ENCODE measurements at places on chromosomes 2 and 18.

DNA sequence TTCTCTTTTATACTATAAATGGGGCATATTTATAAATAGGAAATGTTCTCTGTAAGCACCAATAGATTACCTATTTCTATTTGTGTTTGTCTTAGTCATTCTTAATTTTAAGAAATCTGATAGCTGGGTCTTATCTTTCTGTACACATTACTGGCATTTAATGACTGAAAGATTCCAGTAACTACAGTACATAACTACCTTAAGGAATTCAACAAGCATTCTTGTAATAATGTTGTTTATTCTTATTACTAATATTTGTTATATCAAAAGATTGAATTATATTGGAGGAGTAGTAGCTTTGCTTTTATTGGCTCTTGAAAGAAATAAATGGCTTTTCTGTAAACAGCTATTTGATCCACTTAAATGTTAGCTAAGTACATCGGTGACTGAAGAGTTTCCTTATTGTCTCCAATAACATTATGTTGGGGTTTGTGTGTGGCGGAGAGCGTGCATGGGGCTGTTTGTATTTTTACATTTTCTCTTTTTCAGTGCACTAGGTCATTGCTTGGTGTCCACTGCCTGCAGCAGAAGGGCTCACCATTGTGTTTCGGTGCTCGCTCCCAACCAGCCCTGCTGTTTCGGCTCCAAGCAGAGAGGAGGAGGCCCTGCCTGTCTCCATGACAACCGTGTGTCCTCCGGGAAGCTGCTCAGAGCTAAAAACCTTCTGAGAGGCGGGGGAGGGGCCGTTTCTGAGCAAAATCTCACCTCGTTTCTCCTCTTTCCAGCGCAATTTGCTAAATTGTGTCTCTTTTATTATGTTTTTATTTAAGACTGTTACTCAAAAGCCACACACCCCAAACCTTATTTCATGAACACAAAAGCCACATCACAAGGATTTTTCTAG, 112.5 kb upstream of the SLC38A11 start:
- no peak for DNase-seq

DNA sequence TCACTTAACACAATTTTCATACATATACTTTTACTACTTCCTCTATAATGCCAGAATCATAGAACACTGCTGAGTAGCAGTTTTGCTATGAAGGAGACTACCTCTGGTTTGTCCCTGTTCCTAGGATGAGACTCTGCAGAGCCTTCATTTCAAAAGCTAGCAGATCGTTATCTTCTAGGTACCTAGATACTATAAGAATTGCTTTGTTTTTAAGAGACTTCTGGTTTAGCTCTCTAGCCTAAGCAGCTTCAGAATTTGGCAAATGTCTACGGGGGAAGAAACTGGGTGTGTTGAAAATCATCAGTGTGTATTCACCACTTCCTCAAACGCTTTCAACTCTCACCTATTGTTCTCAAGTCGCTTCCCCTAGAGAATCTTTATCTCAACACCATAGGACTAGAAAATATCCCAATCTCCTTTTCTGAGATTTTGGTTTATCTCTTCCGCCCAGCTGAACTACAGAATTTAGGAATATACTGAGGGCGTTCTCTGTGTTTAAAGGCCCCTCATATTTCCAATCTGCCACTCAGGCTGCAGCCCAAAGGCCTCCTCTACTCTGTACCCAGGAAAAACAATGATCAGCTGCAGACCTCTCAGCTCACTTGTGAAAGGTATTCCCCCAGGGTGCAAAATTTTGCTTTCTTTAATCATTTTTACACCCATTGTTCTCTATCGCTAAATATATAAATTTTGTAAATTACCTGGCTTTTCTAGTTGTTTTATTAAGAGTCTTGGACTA, 28.7 kb downstream of the SMAD2 start:
- DNase-seq: no peak

- no peak for DNase-seq
These were observed 14.2 kb downstream of the HPCAL1 start for GRCh38 chr2:10316860-10317259.

GRCh38 chr18:46719388-46719787, 37.5 kb downstream of the ST8SIA5 start:
- no peak for DNase-seq

DNA sequence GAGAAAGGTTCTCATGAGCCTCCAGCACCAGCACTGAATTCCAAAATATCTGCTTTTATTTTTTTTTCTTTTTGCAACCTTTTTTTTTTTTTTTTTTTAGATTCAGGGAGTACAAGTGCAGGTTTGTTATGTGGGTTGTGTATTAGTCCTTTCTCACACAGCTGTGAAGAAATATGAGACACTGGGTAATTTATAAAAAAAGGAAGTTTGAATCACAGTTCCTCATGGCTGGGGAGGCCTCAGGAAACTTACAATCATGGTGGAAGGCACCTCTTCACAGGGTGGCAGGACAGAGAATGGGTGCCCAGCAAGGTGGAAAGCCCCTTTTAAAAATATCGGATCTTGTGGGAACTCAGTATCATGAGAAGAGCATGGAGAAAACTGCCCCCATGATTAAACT, 7.9 kb upstream of the TMX3 start:
- no peak for DNase-seq

GRCh38 chr2:105786231-105787230, 41.8 kb downstream of the NCK2 start:
- no peak for DNase-seq

DNA sequence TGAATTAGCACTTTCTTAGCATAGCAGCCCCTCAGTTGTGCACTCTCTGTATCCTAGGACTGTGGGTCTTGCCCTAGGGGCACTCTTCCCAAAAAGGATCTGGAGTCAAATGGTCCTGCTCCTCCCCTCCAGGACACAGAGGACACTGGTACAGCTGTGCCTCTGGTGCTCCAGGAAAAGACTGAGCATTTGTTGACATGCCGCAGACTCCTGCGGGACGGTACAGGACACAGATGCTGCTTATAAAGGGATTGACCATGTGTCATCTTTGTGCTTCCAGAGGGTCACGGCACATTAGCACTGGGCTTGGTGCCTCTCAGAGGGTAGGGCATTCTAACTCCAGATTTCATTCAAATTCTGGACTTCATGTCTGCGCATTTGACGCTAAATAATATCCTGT, 110.5 kb downstream of the KLF7 start:
- DNase-seq: no peak

DNA sequence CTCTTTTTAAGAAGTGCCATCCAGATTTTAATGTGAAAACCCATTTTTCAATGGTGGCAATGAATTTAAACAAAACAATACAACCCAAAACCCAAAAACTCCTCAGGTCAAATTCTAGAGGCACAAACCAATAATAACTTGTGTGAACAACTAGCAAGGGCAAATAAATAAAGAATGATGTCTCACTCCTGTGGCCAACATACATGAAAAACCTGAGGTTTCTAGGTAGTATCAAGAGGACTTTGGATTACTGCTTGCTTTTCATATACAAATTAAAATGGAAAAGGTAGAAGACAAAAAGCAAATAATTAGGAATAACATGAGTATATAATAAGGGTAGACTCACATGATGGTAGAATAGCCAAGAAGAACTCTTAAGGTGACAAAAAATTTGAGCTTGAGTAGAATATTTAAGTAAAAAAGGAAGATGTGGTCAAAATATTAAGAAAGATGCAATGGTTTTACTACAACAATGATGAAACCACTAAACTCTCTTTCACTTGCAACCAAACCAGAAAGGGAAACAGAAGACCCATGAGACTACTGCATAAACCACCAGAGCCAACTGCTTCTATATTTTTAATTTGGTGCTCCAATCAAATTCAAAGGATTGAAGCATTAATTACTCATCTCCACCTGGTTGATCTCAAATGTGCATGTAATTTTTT, 53.5 kb downstream of the DARS1 start:
- no peak for DNase-seq

- no peak for DNase-seq
These were observed 68.2 kb upstream of the HPCAL1 start for GRCh38 chr2:10234409-10235094.

DNA sequence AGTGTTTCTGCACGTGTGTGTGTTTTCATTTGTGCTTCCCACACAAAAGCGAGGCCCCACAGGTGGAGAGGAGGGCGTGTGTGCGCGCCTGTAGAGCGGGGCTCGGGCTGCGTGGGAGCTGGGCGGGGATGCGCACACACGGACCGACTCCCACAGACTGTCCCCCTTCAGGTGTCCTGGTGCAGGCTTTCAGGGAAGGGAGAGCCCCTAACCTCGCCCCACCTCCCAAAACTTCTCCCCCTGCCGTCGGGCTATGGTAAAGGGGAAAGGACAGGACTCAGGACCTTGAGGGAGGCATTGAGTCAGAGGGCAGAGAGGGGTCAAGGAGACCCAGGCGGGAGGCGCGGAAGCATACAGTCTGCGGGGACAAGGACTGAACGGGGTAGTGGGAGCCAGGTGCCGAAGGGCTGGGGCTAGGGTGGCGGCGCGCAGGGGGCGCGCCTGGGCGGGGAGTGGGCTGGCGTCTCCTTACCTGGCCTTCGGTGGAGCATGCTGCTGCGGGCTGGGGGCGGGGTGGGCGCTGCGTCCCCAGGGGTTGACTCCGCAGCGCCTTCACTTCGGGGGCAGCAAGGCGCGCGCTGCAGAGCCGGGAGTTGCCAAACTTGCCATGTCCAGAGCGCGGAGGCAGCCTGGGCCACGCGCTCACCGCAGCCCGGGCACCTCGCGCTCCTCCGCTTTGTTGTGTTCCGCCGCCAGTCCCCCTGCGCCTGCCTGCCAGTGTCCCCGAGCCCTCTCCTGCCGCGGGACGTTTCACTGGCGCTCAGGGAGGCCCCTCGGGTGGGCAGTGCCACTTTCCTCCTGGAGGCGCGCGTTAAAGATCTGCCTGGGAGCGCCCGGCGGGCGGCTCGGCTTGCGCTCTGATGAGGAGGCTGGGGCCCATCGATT, 302.0 kb downstream of the NCKAP5 start:
- no peak for DNase-seq

- DNase-seq: no peak
These were observed 111.3 kb upstream of the MCFD2 start for GRCh38 chr2:47026748-47027534.

GRCh38 chr2:69141061-69141460, 128.1 kb downstream of the ANTXR1 start:
- DNase-seq: no peak

DNA sequence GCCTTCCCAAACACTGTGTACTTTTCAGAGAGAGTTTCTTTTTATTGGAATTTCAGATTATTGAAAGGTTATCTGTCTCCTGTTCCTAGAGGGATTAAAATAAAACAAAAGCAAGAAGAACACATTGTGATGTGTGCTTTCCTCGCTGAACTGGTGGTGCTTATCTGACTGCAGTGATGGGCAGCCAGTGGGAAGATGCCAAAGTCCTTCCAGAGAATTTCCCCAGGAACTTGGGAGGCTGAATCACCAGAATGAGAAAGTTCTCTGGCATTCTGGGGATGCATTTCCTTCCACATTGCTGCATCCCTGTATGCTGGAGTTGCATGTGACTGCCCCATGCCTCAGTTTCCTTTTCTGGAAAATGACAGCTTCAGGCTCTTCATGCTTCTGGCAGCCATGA, 53.9 kb upstream of the SEC11C start:
- no peak for DNase-seq

DNA sequence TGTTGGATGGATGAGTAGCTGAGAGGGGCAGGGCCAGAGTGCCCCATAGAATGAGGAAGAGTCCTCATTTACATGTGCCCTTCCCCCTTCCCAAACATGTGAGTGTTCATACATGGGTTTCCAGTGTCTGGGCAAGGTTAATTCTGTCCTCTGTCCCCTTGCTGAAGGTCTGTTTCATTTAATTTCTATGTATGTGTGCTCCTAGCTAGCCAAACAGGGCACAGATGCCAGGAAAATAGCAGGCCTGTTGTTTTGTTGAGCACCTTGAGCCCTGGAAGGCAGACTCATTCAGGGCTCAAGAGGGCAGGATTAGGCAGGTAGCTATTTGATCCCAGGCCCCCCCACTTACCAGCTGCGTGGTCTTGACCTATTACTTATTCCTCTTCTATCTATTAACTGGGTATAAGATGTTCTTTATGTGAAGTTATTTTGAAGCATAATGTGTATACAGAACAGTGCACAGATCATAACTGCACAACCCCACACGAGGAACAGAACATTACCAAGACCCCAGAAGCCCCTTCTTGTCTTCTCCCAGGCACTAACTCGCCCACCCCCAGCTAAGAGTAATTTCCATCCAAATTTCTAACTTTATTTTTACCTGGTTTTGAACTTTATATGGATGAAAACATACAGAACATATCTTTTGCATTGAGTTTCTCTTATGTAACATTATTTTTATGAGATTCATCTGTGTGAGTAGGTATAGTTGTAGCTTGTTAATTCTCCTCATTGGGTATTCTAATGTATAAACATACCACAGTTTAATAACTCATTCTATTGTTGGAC, 164.3 kb downstream of the RPIA start:
- no peak for DNase-seq

- DNase-seq: no peak
These were observed 19.4 kb downstream of the KLHL29 start for GRCh38 chr2:23404426-23404825.

GRCh38 chr2:68809324-68810240, 61.6 kb downstream of the BMP10 start:
- DNase-seq: peak; percentile 33

DNA sequence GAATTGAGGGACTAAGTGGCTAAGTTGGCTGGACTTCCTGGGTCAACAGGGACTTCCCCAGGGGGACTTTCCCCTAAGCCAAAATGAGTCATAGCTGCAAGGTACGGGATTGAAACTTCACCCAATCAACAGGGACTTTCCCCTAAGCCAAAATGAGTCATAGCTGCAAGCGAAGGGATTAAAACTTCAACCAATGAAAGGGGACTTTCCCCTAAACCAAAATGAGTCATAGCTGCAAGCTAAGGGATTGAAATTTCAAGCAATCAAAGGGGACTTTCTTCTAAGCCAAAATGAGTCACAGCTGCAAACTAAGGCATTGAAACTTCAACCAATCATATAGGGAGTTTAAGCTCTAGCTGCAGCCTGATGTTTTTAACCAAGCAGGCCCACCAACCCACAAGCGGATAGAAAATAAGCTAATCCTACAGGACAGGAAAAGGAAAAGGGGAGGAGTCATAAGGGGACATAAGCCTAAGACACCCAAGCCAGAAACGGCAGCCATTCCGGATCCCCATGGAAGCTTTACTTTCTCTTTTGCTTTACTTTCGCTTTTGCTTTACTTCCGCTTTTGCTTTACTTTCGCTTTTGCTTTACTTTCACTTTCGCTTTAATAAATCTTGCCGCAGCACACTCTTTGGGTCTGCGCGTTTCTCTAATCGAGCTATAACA, 1375.4 kb upstream of the CELF4 start:
- DNase-seq: peak; percentile 82

GRCh38 chr2:99621774-99622173, 132.0 kb upstream of the REV1 start:
- DNase-seq: no peak

DNA sequence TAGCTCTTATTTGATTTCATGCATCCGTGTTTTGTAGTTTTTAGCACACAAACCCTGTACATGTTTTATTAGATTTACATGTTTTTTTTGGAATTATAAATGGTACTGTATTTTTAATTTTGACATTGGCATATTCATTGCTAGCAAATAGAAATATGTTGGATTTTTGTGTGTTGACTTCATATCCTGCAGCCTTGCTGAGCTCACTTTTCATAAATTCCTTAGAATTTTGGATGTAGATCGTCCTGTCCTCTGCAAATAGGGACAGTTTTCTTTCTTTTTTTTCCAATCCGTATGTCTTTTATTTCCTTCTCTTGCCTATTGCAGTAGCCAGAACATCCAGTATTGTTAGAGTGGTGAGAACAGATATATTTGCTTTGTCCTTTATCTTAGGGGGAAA, 46.7 kb upstream of the GPR17 start:
- no peak for DNase-seq

GRCh38 chr2:196356332-196356731, 185.0 kb upstream of the STK17B start:
- no peak for DNase-seq
